ENCODE measurements at places on chromosomes 1 and 21. TPM values are rescaled to one million over a fixed set of nuclear protein-coding genes. Genes with fewer than 3 reads are reported as not detected.

Gene PYHIN1
- polyA plus RNA-seq: not detected

Gene PTGFRN
- polyA plus RNA-seq: 3.8 TPM

GRCh38 chr1:168246506-168246905, 20.7 kb downstream of the SFT2D2 start:
- no peak for DNase-seq

- no peak for DNase-seq
Observed at GRCh38 chr1:69455718-69456117, 112.0 kb upstream of the LRRC7 start.

DNA sequence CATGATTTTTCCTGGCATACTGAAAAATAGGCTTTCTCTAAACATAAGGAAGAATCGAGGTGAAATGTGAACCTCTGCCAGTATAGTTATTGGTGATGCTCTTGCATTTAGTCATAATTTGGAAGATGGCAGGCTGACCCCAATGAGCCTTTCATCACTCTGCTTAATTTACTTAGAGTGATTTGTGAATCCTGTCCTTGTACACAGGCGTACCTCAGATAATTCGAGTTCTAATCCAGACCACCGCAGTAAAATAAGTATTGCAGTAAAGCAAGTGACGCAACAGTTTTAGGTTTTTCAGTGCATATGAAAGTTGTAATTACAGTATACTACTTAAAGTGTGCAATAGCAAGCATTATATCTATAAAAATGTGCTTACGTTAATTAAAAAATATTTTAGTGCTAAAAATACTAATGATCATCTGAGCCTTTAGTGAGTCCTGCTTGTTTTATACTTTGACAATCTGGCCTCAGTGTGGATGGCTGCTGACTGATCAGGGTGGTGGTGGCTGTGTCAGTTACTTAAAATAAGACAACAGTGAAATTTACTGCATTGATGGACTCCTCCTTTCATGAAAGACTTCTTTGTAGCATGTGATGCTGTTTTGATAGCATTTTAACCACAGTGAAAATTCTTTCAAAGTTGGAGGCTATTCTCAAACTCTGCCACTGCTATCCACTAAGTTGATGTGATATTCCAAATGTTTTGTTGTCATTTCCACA, 1.7 kb downstream of the PKNOX1 start:
- DNase-seq: no peak

- DNase-seq: no peak
Observed at GRCh38 chr1:97053268-97053667, 331.7 kb downstream of the PTBP2 start.

GRCh38 chr1:35509558-35509957, 47.6 kb downstream of the KIAA0319L start:
- no peak for DNase-seq

DNA sequence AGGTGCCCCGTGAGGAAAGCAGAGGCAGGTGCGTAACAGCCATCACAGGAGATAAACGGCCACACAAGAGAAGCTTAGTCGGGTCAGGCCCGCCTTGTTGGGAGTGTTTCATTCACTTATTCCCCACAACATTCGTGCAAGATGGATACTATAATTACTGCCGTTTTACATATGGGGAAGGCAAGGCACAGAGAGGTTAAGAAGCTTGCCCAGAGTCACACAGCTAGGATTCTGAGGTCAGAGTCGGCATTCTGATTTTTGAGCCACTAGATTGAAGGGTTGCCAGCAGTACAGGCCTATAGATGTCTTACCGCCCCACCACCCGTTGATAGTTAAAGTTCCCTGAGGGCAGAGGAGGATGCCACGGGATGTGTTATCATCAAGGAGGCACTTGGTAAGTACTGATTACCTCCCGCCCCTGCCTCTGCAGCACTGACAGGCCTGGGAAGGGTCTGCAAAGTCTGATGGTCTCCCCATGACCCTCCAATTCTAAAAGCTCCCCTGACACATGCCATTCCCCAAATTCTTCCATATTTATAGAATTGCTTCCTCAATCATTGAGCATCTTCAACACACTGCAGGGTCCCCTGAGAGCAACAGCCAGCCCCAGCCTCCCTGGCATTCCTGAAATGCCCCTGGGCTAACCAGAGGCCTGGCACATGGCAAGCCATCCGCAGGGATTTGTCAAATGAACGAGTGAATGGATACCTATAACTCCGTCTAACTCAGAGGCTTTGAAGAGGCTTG, 74.7 kb upstream of the CLDN14 start:
- DNase-seq: no peak

DNA sequence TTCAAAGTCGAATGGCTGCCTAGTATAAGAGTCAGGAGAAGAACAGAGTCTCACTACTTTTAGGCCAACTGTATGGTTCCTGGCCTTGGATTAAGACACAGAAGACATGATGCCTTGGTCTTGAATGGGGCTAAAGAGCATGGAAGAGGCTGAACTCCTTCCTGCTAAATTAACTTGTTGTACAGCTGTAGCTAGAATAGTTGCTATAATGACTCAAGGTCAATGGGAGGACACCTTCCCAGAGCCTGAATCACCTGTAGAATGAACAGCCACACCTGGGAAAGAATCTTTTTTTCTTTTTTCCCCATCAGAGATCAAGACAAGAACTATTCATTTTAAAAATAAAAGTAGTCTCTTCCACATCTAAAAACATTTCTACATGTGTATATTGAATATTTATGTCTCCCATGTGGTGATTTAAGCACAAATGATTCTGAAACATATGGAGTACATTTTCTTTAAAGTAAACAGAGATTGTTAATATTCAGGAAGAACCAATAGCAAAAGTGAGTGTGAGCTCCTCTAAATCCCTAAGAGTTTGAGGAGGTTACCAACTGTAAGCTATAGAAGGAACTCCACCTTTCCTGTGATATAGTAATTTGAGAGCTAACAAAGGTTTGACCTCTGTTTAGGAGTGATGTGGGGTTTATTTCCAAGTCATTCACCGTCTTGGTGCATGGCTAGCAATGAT, 191.3 kb downstream of the TGFB2 start:
- DNase-seq: no peak

DNA sequence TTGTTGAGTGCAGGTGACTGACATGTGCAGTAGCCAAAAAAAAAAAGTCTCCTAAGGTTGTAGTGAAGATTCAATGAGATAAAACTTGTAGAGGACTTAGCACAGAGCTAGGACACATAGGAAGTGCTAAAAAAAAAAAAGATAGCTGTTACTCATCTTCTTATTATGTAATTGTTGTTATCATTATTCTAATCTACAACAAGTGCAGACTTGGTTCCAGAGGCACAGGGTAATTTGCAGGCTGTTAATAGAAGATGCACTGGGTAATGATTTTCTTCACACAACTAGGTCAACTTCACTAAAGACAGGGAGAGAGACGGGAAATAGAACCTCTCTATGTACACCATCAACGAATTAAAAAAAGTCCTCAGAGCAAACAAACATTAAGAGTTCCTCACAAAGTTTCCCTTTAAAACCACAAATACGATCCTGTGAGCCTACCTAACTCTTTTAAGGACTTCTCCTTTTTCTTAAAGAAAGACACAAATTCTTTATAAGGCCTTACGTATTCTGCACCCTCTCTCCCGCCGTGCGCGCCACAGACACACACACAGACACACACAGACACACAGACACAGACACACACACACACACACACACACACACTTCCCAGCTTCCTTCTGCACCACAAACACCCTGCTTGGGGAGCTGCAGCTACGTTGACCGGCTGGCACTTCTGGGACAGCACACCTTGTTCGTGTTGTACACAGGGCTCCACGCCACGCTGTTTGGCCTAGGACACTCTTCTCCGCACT, 49.8 kb upstream of the GADD45A start:
- no peak for DNase-seq

GRCh38 chr1:213884942-213885341, 102.8 kb upstream of the PROX1 start:
- DNase-seq: no peak

- DNase-seq: no peak
Observed at GRCh38 chr1:171195767-171196166, 10.7 kb downstream of the FMO2 start.
